ENCODE measurements at places on chromosomes 11 and 22. TPM values are rescaled to one million over a fixed set of nuclear protein-coding genes. Genes with fewer than 3 reads are reported as not detected.

Gene LDHAL6A
- total RNA-seq = not detected

Gene ST14
- 22.9 TPM for total RNA-seq

Gene CATSPERZ
- total RNA-seq = 1.3 TPM

GRCh38 chr22:33572086-33572485 lies 348.2 kb downstream of the LARGE1 start:
- DNase-seq = no peak

Gene DESI1
- total RNA-seq = 30.2 TPM

- no peak for DNase-seq
Observed at GRCh38 chr11:86816251-86816726, 15.9 kb downstream of the PRSS23 start.

Gene YPEL1
- total RNA-seq = 5.4 TPM

DNA sequence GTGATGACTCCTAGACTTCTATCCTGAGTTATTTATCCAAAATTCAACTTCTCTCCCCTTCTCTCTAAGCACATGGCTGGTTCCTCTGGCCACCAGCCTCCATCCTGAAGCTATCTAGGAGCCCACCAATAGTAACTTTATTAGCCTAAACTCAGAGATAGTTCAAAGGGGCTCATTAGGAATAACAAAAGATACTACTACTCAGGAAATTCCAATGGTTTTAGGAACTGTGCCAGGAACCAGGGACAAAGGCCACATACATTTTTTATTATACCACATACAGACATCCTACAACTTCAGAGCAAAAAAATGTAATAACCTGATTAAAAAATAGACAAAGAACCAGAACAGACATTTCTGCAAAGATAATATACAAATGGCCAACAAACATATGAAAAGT lies 27.9 kb downstream of the SLC25A17 start:
- DNase-seq = no peak

DNA sequence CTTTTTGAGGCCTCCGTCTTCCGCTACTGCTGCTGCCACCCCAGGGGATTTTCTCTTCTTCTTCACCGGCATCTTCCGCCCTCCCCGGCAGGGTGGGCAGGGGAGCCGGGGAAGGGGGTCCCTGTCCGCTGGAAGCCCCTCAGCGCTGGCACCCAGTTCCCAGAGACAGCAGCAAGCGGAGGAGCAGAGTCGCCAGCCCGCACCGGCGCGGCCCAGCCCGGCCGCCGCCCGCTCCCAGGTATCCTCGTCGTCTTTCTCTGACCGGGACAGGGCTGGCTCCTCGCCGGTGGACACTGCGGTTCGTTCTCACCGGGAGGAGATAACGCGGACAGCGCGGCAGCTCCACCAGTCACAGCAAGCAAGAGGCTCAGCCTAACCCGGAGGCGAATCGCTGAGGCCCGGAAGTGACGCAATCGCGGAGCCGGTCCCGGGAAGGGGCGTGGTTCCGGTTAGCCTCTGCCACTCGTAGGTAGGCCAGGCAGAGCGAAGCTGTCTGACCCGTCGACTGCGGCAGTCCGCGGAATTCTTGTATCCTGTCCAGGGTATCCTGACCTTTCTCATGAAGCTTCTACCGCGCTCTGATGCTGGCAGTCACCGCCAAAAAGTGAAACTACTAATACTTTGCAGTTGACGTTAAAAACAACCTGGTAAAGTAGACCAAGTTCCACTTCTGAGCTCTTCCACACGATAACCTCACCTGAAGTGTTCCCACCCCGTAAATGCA lies at the start of gene DCUN1D5:
DCUN1D5 (minus strand) TSS at position 360 of the 724 bp plus-strand sequence; CDS start at position 72, 288 bp downstream.
- peak; percentile 98 for DNase-seq

- DNase-seq = no peak
Observed at GRCh38 chr11:66722745-66723651, 6.0 kb downstream of the SPTBN2 start.

DNA sequence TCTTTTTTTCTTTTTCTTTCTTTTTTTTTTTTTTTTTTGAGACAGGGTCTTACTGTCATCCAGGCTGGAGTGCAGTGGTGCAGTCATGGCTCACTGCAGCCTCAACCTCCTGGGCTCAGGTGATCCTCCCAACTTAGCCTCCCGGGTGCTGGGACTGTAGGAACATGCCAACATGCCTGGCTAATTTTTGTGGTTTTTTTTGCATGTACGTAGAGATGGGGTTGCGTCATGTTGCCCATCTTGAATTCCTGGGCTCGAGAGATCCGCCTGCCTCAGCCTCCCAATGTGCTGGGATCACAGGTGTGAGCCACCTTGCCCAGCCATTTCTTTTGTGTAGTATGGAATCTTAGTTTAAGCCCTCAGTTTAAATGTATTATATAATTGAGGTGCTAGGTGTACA lies 20.4 kb downstream of the MTMR3 start:
- no peak for DNase-seq

Gene CACNA1I
- 0.53 TPM for total RNA-seq

GRCh38 chr11:106152013-106152412 lies 74.6 kb downstream of the AASDHPPT start:
- DNase-seq = peak; percentile 31

DNA sequence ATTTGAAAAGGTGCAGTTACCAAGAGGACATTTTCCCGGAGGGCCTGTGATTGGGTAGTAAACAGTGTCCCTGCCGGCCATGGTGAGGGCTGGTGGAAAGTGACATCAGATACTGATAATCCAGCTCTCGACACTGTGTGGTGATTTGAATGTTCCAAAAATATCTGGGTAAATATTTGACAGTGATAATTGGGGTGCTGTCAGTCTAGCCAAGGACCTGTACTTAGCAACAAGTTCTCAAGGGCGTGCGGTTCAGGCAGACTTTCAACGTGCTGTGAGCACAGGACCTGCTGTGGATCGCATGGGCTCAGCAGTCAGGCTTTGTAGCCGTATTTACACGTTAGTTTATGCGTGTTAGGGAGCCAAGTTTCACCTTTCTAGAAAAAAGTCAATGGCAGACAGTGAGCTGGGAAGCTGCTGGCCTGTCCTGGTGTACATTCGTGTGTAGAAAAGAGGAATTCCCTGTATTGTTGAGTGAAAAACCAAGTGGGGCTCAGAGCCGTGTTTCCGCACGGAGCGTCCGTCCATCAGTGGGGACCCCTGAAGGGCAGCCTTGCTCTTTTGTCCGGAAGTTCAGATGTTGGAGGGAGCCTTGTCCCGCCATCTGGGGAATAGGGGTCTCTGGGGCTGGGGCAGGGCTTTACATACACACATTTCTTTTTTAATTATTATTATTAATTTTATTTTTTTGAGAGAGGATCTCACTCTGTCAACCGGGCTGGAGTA lies 11.3 kb downstream of the TRMU start:
- DNase-seq = no peak

GRCh38 chr11:64357904-64358535 lies 942 bp upstream of the RPS6KA4 start:
- no peak for DNase-seq

- no peak for DNase-seq
Observed at GRCh38 chr22:22086501-22087158, 104.0 kb upstream of the TOP3B start.

GRCh38 chr11:125935056-125935455 lies 10.8 kb upstream of the VSIG10L2 start:
- no peak for DNase-seq

DNA sequence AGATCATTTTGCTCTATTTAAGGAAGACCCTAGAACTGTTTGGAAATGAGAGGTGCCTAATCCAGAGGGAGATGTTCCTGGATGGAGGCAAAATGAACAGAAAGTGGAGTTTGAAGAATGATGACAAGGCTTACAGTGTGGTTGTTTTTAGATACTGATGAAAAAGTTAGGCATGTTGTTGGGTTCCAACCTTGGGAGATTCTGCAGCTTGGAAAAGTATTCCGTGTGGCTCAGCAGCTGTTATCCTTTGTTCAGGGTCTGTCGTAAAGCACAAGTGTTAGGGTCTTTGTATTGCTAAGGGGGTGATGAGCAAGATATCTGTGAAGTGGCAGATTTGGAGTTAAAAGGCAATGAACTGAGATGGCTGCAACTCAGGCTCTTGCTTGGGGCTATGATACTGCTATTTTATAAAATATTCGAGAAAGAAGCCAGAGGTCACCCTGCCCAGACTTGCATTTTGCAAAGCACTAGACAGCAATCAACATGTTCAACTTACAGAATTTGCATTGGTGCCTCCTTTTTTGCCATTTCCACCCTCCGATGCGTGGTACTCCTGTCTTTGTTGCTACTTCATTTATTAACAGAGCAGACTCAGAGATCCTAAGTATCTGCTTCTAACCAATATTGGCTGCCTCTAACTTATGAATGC lies 45.3 kb upstream of the POGLUT3 start:
- no peak for DNase-seq

DNA sequence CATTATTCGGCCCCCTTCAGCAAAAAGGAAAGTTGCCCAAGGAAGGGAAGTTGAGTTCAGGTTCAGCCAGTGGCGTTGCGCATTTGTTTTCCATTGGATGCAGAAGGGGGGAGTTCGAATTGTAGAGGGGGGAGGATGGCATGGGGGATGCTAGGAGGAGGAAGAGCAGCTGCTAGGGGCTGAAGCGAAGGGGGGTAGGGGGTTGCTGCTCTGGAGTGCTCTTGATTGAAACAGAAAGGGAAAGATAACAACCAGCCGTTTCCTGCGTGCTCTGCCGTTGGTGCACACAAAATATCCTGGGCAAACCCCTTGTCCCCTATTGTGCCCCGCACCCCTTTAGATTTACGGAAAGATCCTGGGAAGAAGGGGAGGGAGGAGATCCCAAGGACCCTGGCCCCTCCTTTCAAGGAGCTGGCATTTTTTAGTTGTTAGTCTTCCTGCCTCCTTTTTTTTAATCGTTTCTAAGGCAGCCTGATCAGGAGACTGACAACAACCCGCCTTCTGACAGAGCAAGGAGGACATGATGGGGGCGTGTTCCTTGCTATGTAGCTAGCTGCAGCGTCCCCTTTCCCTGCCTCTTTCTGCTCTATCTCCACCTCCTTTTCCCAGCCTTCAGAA lies 2.1 kb downstream of the KMT2A start:
- DNase-seq = peak; percentile 63

GRCh38 chr22:47174096-47174495 lies 411.6 kb downstream of the TBC1D22A start:
- DNase-seq = peak; percentile 15

Gene NXPE2
- not detected for total RNA-seq

GRCh38 chr11:10785146-10785474 lies 23.6 kb downstream of the EIF4G2 start:
- no peak for DNase-seq

Gene CLDN5
- 0.26 TPM for total RNA-seq

- no peak for DNase-seq
Observed at GRCh38 chr22:39907605-39908097, 6.8 kb downstream of the GRAP2 start.

DNA sequence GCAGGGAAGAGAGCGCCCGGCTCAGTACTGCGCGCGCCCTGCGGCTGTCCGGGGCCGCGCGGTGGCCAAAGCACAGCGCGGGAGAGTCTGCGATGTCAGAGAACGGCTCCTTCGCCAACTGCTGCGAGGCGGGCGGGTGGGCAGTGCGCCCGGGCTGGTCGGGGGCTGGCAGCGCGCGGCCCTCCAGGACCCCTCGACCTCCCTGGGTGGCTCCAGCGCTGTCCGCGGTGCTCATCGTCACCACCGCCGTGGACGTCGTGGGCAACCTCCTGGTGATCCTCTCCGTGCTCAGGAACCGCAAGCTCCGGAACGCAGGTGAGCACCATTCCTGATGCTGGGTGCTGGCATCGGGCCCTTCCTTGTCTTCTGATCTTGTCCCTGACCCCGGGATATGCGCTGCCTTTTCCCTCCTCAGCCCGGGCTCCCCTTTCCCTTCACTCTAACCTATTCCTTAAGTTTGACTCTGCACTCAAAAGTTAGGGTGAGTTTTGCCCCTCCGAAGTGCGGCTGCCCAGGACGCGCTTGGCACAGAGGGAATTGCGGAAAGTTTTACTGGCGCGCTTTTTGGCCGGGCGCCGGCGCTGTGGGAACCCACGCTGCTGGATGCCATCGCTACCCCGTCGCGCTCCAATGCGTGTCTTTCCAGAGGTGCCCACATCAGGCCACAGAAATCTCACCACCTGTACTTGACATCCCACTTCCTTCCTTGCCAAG lies at the start of gene MTNR1B:
MTNR1B (plus strand) TSS at position 18 of the 714 bp plus-strand sequence; CDS start at position 93, 75 bp downstream.
- DNase-seq = no peak

- no peak for DNase-seq
Observed at GRCh38 chr11:121650351-121651256, 197.8 kb upstream of the SORL1-AS1 start.

- DNase-seq = peak; percentile 70
Observed at GRCh38 chr22:45441138-45441537, 27.6 kb downstream of the RIBC2 start.

Gene KLHDC7B
- not detected for total RNA-seq

Gene OR10D3
- total RNA-seq = not detected

DNA sequence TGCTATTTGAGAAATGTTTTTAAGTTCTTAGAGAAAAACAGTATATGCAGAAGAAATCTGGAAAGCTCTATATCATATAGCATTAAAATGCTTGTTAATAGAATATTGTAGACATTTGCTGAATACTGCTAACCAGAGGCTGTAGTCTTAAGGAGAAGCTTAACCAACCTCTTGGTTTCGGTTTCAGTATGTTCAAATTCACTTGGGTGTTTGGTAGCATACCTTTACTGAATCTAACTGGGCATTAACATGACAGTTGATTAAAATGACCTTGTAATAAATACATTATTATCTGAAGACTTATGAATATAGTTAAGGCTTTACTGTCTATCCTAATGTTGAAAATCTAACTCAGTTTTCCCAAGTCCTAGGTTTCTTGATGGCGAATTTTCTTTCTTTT lies 5.4 kb downstream of the PCF11 start:
- no peak for DNase-seq

Data from H9 (cell line).